Osteoblast (primary cell): ENCODE measurements at places on chromosomes 2 and 18.

DNA sequence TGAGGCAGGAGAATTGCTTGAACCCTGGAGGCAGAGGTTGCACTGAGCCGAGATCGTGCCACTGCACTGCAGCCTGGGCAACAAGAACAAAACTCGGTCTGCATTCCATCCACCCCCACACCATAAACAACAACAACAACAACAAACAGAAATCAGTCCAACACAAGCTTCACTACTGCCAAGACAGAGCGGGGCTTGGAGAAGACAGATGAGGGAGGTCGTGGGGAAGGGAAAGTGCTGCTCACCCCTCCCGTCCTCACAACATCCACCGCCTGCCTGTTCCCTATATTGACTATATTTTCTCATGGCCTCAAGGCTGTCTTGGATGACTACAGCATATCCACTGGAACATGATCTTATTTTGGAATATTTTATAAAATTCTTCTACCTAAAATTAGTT lies 137.6 kb upstream of the TTC39C start:
- no peak overlapping the region for H3K4me3 ChIP-seq
- H3K36me3 ChIP-seq, result no peaks in the 10 kb centered on the region
- H3K4me1 ChIP-seq, result no peaks in the 10 kb centered on the region
- no peak overlapping the region for H3K27ac ChIP-seq

DNA sequence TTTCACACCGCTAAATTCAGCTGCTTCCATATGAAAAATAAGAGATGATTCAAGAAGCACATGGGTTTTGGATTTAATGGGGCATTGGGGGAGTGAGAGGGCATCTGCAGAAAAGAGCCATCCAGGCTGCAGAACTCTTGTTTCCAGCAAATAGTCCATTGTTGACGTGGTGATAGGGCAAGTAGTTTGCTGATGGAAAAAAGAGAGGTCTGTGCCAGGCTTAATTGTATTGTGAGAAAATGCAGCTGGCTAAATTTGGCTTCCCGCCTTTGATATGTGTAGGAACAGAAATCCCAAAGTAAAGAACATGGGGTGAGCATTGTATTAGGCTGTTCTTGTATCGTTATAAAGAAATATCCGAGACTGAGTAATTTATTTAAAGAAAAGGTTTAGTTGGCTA lies 199.5 kb downstream of the SETBP1 start:
- H3K4me1 ChIP-seq, result no peaks in the 10 kb centered on the region
- H3K4me3 ChIP-seq, result no peak overlapping the region
- no peak overlapping the region for H3K27ac ChIP-seq
- H3K27me3 ChIP-seq, result no peaks in the 10 kb centered on the region
- no peak for DNase-seq

DNA sequence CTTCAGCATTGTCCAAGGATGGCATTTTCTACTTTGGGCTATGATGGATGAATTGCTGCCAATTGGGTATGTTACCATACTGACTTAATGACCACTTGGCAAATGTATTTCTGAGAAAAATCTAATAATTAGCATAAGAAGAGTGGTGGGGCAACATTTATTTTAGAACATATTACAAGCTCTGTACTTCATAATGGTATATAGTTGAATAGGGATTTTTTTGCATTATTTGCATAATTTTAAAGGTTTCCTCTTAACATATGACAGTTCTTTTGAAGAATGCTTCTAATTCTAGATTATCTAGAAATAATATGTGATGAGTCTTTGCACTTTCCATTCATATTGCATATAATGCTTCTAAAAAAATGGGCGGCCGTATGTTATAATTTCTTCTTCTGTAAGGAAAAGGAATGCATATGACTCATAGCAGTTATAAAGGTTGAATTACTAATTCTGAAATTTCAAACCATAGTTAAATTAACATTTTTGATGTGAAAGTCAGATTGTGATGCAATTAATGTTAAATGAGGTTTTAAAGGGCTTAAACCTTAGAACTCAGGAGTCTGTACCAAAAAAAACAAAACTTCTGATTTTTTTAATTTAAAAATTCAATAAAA lies 1652.3 kb upstream of the SLC39A10 start:
- H3K36me3 ChIP-seq, result no peaks in the 10 kb centered on the region
- no peak overlapping the region for H3K4me3 ChIP-seq
- H3K27me3 ChIP-seq, result no peaks in the 10 kb centered on the region
- peak overlapping the region; percentile 48 for H3K27ac ChIP-seq
- peaks cover 8% of the 10 kb centered on the region for H3K4me1 ChIP-seq
- DNase-seq, result peak; percentile 26

GRCh38 chr2:184921676-184922075 lies 323.3 kb downstream of the ZNF804A start:
- no peaks in the 10 kb centered on the region for H3K36me3 ChIP-seq
- no peak overlapping the region for H3K4me3 ChIP-seq
- no peaks in the 10 kb centered on the region for H3K27me3 ChIP-seq
- no peak for DNase-seq

DNA sequence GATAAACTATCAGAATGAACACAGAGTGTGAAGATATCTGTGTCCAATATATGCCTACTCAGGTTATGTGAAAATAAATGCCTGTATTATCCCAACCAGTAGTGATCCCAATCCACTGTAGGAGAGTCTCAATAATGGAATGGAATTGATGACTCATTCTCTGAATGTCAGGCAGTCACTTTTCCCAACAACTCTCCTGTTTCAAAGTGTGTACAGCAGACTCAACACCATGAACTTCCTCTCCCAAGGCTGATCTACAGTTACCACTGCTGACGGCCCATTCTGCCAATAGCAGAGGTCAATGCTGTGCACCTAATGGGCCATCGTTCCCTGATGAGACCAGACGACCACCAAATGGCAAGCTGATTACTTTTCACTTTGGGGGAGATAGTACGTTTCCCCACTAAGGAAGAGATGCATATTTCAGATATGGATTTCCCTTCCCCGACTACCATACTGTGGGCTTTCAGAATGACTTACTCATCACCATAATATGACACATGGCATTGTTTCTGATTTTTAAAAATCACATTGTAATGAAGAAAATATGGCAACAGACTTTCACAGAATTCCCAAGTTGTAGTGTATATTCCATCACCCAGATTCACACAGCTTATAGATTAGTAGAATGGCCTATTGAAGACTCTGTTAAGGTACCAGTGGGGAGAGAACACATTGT lies 601.7 kb upstream of the VRK2 start:
- H3K4me1 ChIP-seq, result no peaks in the 10 kb centered on the region
- no peaks in the 10 kb centered on the region for H3K27me3 ChIP-seq
- no peak overlapping the region for H3K27ac ChIP-seq
- H3K36me3 ChIP-seq, result no peaks in the 10 kb centered on the region
- DNase-seq, result no peak
- no peak overlapping the region for H3K4me3 ChIP-seq

DNA sequence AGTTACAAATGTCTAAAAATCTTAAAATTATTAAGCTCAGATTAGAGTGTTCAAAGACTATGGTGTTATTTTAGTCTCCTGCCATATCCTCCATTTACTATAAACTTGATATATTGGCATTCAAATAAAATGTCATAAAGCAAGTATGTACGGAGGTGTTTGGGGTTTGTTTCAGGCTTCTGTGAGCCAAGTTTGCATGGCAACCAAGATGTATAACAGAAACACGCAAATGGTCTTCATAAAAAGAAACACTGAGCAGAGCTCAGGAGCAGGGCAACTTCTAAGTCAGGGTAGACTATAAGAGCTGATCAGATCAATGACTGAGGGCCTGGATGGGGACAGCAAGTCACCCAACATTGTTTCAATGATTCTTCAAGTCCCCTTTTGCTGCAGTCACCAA lies 20.5 kb upstream of the OSR1 start:
- no peak overlapping the region for H3K27ac ChIP-seq
- H3K4me1 ChIP-seq, result no peaks in the 10 kb centered on the region
- no peak overlapping the region for H3K4me3 ChIP-seq
- H3K36me3 ChIP-seq, result no peaks in the 10 kb centered on the region
- H3K27me3 ChIP-seq, result peaks cover 13% of the 10 kb centered on the region

- H3K4me1 ChIP-seq, result peaks cover 6% of the 10 kb centered on the region
- no peaks in the 10 kb centered on the region for H3K27me3 ChIP-seq
- H3K27ac ChIP-seq, result no peak overlapping the region
- no peak overlapping the region for H3K4me3 ChIP-seq
Measured at GRCh38 chr2:12624905-12625598, 91.7 kb upstream of the TRIB2 start.

GRCh38 chr2:118913803-118914645 lies 28.0 kb upstream of the MARCO start:
- H3K27ac ChIP-seq, result no peak overlapping the region
- H3K4me3 ChIP-seq, result no peak overlapping the region
- DNase-seq, result no peak
- H3K4me1 ChIP-seq, result no peaks in the 10 kb centered on the region
- H3K36me3 ChIP-seq, result no peaks in the 10 kb centered on the region

- no peak for DNase-seq
- no peak overlapping the region for H3K27ac ChIP-seq
- no peaks in the 10 kb centered on the region for H3K36me3 ChIP-seq
- no peaks in the 10 kb centered on the region for H3K27me3 ChIP-seq
Measured at GRCh38 chr18:10860928-10861327, 288.4 kb downstream of the PIEZO2 start.

DNA sequence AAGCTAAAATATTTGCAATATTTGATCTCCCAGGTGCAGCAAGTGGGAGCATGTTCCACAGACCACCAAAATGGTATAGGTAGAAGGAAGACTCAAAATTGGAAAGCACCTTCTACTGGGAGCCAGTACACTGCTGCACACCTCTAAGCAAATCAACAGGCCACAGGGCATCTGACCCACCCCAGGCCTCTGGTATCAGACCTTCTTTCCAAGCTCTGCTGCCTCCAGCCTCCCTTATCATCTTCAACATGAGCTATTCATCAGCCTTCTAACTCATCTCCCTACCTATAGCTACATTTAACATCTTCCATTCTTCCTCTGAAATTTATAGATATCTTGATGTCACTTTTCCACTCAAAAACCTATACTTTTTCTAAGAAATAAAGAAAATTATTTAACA lies 294.8 kb downstream of the ZEB2 start:
- no peak for DNase-seq
- H3K4me3 ChIP-seq, result no peak overlapping the region
- H3K4me1 ChIP-seq, result peaks cover 8% of the 10 kb centered on the region
- no peaks in the 10 kb centered on the region for H3K27me3 ChIP-seq
- no peaks in the 10 kb centered on the region for H3K36me3 ChIP-seq

- no peaks in the 10 kb centered on the region for H3K36me3 ChIP-seq
- H3K4me3 ChIP-seq, result no peak overlapping the region
- DNase-seq, result no peak
- H3K27ac ChIP-seq, result no peak overlapping the region
- H3K4me1 ChIP-seq, result no peaks in the 10 kb centered on the region
Measured at GRCh38 chr2:205571360-205571959, 110.8 kb upstream of the NRP2 start.

- DNase-seq, result no peak
- H3K4me1 ChIP-seq, result no peaks in the 10 kb centered on the region
- H3K4me3 ChIP-seq, result no peak overlapping the region
- no peak overlapping the region for H3K27ac ChIP-seq
- no peaks in the 10 kb centered on the region for H3K36me3 ChIP-seq
Measured at GRCh38 chr2:8296306-8296705, 385.6 kb upstream of the ID2 start.

- no peak overlapping the region for H3K27ac ChIP-seq
- no peaks in the 10 kb centered on the region for H3K36me3 ChIP-seq
- no peaks in the 10 kb centered on the region for H3K27me3 ChIP-seq
- H3K4me3 ChIP-seq, result no peak overlapping the region
- no peaks in the 10 kb centered on the region for H3K4me1 ChIP-seq
Measured at GRCh38 chr18:26813043-26813442, 52.5 kb downstream of the AQP4 start.

- H3K36me3 ChIP-seq, result no peaks in the 10 kb centered on the region
- peak overlapping the region; percentile 80 for H3K27ac ChIP-seq
- peaks cover 22% of the 10 kb centered on the region for H3K4me1 ChIP-seq
- H3K4me3 ChIP-seq, result peak overlapping the region; percentile 1
- H3K27me3 ChIP-seq, result no peaks in the 10 kb centered on the region
- DNase-seq, result peak; percentile 72
Measured at GRCh38 chr2:160920791-160921303, 239.4 kb upstream of the TANK start.

GRCh38 chr2:232139786-232140562 lies 178.5 kb downstream of the DIS3L2 start:
- H3K4me1 ChIP-seq, result peaks cover 26% of the 10 kb centered on the region
- peak overlapping the region; percentile 39 for H3K27ac ChIP-seq
- H3K36me3 ChIP-seq, result no peaks in the 10 kb centered on the region

- no peak overlapping the region for H3K4me3 ChIP-seq
Measured at GRCh38 chr2:119683713-119684443, 4.9 kb downstream of the TMEM177 start.

- H3K36me3 ChIP-seq, result no peaks in the 10 kb centered on the region
- H3K27me3 ChIP-seq, result no peaks in the 10 kb centered on the region
- peak within 1 kb of the TSS; percentile 87 for H3K4me3 ChIP-seq
Measured at GRCh38 chr2:111883661-111884591, at the start of gene ANAPC1. Gene ANAPC1 (minus strand): TSS chr2:111884193. CDS start chr2:111880825, 3,368 bp downstream.

- H3K4me1 ChIP-seq, result no peaks in the 10 kb centered on the region
- H3K4me3 ChIP-seq, result no peak overlapping the region
- H3K27ac ChIP-seq, result no peak overlapping the region
- no peaks in the 10 kb centered on the region for H3K27me3 ChIP-seq
Measured at GRCh38 chr18:54506516-54507261, 84.4 kb upstream of the DYNAP start.

- no peaks in the 10 kb centered on the region for H3K4me1 ChIP-seq
- H3K4me3 ChIP-seq, result no peak overlapping the region
- no peaks in the 10 kb centered on the region for H3K27me3 ChIP-seq
- no peak overlapping the region for H3K27ac ChIP-seq
- H3K36me3 ChIP-seq, result no peaks in the 10 kb centered on the region
- no peak for DNase-seq
Measured at GRCh38 chr2:467892-468647, 180.2 kb upstream of the ALKAL2 start.

DNA sequence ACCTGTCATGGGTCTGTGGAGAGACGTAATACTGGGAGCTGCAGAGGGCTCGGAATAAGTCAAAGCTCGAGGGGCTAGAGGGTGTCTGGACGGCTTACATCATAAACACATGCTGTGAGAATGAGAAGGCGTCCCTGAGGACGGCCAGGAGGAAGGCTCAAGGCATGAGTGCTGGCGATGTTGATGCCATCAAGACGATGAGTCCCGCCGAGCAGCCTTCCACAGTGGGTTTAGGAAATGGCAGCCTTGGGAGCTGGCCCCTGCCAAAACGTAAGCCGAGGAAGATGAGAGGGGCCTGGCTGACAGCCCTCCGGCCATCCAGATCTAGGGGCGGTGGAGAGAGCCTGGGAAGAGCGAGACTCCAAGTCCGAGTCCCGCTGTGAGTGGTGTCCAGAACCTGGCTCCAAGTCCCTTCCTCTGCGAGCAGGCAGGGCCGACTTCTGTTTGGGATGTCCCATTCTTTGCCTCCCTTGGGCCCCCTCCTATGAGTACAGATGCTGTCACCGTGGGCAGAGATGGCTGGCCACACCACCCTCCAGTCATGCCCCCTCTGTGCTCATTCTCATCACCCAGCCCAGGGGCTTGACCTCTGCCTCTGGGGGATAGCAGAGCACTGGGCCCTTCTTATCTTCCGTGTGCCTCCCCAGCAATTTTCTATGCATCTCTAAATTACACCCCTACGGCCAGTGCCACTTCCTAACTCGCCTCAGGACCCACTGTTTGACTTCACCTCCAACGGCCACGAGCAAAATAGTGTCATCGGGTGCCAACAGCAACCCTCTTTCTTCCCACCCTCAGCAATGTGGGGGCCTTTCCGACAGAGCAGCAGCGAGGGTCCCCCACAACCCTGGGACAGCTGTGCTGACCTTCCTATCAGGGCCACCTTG lies 175.7 kb downstream of the FAM210A start:
- H3K27ac ChIP-seq, result no peak overlapping the region
- no peaks in the 10 kb centered on the region for H3K36me3 ChIP-seq
- H3K4me1 ChIP-seq, result no peaks in the 10 kb centered on the region

- H3K27ac ChIP-seq, result no peak overlapping the region
- DNase-seq, result no peak
- H3K27me3 ChIP-seq, result no peaks in the 10 kb centered on the region
- peaks cover 87% of the 10 kb centered on the region for H3K36me3 ChIP-seq
- no peak overlapping the region for H3K4me3 ChIP-seq
Measured at GRCh38 chr2:1674276-1674675, 70.0 kb downstream of the PXDN start.
